CD4-positive, alpha-beta T cell treated with Interleukin-12 subunit alpha and Interleukin-12 subunit beta, for 1 hour (primary cell): ENCODE measurements at places on chromosomes 7 and 10.

DNA sequence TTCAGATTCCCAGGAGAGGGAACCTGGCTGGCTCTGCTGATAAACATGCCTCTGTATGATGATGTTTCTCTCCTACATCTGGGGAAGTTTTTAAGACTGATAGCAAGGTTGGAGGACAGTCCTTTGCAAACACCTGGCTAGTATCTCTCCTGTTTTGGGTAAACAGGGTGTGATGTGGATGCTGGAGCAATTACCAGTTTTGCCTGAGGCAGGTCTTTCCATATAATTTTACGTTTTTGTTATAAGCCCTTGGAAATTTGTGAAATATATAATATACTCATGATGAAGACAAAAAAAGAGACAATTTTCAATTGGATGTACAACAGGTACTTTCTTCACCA, 138.6 kb downstream of the ADAM22 start:
- DNase-seq, result no peak

GRCh38 chr7:28718545-28718944, 239.6 kb downstream of the TRIL start:
- DNase-seq, result no peak

DNA sequence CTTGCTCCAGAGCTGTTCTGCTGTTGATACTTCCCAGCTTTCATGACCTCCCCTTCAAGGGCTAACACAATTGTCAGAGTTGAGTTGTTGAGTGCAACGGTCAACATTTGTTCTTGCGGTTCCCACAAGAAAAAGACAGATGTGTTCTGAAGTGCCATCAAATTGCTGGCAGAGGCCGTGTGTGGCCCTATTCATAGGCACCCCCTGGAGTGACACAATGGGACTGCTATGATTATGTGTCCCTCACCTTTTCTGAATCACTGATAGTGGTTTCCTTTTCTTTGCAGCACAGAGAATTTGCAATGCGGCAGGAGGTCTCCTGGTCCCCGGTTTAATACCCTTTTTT, 5.8 kb upstream of the IGFBP1 start:
- no peak for DNase-seq

DNA sequence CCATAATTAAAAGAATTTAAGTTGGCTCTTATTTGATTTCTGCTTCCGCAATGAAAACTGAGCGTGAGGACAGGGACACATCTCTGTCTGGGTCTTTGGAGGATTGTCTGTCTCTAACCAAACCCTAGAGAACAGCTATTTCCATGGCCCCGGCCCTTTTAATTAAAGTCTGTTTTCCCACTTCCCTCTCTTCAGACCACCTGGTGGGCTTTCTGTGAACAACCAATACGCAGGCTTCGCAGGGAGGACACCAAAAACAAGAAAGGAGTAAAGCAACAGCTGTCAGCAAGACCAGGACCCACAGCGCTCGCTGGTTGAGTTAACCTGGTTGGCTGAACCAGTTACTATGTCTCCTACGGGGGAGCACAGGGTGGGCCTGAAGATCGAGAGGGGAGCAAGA, 217.1 kb upstream of the FRMD4A start:
- DNase-seq, result no peak

DNA sequence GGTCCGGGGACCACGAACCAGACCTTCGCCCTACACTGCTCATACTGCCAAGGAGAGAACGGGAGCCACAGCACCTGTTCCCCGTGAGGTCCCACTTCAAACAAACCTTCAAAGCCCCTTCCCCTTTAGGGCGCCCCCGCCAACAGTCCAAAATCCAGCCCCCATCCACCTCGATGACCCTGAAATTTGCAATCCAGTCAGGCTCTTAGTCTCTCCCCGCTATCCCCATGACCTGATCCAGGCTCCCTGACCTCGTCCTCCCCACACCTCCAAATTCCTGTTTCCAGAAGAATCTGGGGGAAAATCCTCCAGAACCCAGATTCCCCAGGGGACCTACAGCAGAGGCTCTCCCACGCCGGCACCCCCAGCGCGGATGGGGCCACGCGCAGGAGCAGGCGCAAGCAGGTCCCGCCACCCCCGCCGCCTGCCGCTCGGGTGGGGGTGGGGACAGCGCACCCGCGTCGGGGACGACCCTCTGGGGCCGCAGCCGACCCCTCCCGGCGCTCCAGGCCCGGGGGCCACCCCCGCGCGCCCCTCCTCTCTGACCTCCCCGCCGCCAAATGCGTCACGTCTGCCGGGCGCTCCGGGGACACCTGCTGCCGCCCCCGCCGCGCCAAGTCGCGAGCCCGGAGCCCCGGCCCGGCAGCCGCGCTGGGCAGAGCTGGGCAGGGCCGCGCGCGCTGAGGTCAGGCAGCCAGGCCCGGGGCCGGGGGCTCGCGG, 753 bp downstream of the CAMK2B start:
- no peak for DNase-seq

- DNase-seq, result no peak
These were observed 128.8 kb downstream of the TEX36 start for GRCh38 chr10:125554016-125554703.

DNA sequence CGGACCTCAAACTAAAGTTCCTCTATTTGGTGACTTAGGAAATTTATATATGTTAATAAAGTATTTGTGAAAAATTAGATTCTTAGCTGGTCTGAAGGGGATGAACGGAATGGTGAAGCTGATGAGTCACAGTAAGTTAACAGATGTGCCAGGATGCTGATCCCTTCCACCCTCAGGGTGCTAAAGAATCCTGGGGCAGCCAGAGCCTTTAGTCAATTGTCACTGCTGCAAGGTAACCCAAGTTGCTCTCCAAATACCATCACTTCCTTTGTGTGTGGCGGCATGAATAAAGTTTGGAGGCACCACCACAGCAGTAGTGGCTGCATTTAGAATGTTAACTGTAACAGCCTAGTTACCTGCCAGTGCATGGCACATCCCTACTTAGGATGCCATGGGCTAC, 222.6 kb upstream of the PPP1R3A start:
- no peak for DNase-seq

GRCh38 chr7:138297526-138297925, 162.5 kb upstream of the TRIM24 start:
- no peak for DNase-seq
